Amniotic epithelial cell (primary cell): ENCODE measurements at places on chromosomes 2 and 18.

DNA sequence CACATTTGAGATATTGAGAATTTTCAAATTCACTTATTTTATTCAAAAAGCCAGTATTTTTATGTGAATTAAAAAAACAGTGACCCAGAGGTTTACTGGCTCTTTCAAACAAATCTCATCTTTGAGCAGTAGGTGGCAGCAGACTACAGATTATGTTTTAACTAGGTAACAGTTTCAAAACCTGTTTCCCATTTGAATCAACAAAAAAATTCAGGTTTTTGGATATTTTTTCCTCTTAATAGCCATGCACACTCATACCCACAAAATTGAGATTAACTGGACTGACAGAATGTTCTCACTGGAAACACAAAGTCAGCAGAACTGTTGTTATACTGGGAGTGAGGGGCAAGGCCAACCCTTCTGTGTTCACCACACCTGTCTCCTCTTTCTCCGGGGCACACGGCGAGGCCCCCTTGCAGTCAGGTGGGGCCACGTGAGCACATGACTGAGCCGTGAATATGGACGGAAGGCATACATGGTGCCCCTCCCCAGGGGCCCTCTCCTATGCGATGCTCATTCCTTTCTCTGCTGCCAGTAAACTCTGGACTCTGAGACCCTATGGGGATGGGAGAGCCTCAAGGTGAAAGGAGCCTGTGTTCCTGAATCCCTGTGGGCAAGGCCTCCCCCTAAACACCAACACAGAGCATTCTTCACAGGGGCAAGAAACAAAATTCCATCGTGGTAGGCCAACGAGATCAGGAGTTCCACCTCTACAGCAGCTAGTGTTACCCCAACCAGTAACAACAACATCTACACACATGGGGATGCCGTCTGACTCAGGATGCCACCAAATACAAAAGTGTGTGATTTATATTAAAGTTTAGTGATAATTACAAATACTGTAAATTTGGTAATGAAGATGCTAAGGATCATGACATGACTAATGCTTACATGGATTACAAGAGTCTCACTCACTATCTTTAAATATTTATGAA is 80.4 kb downstream of the LPIN2 start:
- DNase-seq, result peak; percentile 57

DNA sequence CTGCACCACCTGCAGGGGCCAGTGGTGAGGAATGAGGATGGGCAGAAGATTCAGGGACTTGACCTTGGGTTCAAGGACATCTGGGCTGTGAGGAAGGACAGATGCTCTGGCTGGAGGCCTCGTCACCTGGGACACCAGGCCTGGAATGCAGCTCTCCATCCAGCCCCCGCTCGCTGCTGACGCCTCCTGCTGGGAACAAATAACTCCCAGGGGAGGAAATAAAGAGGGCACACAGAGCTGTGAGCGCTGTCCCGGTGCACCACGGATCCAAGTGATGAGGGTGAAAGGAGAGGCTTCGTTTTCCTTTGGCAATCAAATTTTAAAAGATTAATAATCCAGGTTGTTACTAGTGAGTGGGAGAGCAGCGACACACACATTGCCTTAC is 368.0 kb upstream of the MYT1L start:
- no peak for DNase-seq

DNA sequence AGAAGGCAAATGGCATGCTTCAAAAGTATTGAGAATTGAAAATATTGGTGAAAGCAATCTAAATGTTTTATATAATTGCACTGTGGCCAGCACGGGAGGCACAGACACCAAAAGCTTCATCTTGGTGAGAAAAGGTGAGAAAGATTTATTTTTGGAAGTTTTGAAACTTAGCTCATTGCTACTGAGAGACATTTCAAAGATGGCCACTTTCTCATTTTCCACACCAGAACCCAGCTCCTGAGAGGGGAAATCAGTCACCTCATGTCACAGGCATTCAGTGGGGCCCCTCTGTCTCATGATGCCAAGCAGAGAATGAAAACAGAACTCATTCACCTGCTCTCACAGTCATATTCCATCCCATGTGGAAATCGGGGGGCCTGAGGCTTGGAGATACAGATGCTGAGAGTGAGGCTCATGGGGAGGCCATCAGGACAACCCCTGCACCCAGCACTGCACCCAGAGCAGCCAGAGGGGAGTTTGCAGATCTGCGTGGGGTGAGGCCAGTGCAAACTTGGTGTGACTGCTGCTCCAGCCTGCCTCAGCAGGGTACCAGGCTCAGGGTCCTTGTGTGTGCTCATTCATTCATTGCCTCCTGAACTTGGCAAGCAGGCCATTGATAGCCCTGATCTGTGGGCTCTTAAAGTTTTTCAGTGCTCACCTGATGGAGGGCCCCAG is 31.4 kb downstream of the IL18R1 start:
- DNase-seq, result no peak

DNA sequence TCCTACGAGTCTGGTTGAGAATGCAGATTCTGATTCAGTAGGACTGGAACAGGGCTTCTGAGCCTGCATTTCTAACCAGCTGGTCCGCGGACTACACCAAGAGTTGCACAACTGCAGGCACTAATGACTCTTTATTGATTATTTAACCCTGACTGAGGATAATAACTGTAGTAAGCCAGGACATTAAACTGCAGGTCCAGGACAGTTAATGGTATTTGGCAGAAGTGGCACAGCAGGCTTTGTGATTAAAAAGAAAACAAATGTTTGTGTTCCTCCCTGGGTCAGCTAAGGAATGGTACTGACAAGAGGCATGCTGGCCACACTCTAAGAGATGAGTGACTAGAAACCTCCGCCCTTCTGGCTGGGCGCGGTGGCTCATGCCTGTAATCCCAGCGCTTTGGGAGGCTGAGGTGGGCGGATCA is 59.4 kb downstream of the ALPK2 start:
- DNase-seq, result no peak
